ENCODE measurements at places on chromosomes 12 and 14.
A peak's percentile ranks its signal among the peaks of the same experiment; 100 is the strongest.

- no peak for DNase-seq
Measured at GRCh38 chr14:100071545-100071944, 6.3 kb downstream of the EVL start.

GRCh38 chr12:9711664-9712063, 21.2 kb downstream of the CLECL1 start:
- no peak for DNase-seq

DNA sequence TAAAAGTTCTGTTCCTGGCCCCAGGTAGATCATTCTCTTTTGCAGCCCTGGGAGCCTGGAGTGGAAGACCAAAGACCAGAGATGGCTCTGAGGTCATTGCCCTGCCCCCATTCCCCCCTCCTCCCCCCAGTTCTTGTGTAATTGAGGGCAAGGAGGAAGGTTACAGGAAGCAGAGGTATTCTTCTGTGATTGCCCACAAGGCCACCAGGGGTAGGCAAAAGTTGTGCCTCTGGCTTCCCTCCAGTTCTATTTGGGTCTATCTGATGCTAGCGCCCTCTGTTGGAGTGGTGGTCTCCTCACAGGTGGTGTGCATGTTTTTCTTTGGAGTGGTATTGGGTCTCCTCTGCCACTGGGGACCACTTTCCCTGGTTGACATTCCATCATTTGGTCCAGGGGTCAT, 41.2 kb upstream of the CRY1 start:
- peak; percentile 3 for DNase-seq

DNA sequence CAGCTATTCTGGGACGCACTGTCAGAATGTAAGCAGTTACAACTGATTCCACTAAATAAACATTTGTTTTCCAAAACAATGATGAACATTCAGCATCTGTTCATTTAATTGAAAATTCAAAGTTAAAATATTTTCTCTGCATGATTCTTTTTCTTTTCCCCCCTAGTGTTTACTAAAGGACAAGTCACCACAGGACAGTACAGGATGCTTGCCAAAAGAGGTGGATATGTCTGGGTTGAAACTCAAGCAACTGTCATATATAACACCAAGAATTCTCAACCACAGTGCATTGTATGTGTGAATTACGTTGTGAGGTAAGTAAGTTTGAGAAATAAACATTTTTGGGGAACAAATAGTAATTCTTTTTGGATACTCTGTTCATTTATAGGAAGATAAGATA, 28.2 kb upstream of the SNAPC1 start:
- DNase-seq = no peak

- DNase-seq = no peak
Measured at GRCh38 chr12:131867471-131867870, 27.0 kb upstream of the ULK1 start.

DNA sequence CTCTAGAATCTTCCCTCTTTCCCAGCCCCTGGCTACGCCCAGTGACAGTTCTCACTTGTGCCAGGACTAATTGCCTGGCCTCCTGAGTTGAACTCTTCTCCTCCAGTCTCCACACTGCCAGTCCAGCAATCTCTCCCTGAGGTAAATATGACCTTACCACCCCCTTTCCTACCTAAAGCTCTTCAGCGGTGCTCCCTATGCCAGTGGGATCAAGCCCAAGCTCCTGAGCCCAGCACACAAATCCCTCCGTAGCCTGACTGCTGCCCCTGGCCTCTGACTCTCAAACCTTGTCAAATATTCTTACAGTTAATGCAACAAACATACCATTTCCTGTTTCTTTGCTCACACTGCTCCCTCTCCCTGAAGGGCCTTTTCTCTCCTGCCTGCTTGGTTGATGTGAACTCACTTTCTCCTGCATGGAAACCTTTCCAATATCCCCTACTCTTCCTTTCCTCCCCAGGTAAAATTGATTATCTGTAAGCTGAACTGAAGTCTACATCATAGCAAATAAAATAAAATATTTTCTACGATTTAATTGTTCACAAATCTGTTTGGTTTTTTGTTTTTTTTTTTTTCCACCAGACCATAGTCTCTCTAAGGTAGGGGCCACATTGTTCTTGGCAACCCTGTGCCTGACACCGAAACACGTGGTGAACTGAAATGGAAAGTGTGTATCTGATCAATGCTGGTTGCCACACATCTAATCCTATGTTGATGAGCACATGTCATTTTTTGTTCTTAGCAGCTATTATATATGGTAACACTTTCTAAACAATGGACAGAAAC, 147.5 kb downstream of the SLC38A6 start:
- no peak for DNase-seq

- no peak for DNase-seq
Measured at GRCh38 chr14:95831468-95831867, 45.2 kb upstream of the TUNAR start.

- DNase-seq = no peak
Measured at GRCh38 chr14:105430565-105430964, 10.9 kb downstream of the MTA1 start.

- DNase-seq = no peak
Measured at GRCh38 chr12:89326239-89327040, 25.9 kb downstream of the DUSP6 start.

DNA sequence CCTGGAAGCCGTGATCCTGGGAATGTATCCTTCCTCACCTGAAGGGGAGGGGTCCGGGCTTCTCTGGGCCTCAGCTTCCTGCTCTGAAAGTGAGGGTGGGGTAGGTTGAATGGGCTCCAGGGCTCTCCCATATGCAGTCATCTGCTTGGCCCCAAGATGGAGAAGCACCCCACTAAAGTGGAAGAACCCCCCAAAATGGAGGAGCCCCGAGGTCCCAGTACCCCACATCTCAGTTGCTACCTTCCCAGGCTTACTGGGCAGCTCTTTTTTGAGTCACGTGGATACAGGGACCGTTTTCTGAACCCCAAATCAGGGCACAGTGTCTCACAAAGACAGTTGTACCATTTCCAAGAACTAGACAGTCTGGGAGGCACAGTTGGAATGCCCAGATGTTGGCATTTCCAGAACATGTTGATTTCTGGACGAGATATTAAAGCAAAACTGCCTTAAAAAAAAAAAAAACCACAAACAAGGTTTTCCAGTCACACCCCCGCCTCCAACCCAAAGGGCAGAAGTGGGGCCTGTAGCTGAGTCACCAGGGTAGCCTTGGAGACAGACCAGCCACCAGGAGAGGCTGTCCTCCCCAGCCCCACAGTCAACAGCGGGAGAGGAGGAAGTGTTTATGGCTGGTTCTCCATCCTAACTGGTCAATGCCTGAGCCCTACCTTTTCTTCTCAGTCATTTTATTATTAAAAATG, 12.1 kb downstream of the VASH1 start:
- no peak for DNase-seq

GRCh38 chr12:10366875-10367274, 23.0 kb downstream of the KLRK1 start:
- DNase-seq = no peak

- DNase-seq = no peak
Measured at GRCh38 chr12:71694099-71694820, 8.4 kb downstream of the TMEM19 start.

DNA sequence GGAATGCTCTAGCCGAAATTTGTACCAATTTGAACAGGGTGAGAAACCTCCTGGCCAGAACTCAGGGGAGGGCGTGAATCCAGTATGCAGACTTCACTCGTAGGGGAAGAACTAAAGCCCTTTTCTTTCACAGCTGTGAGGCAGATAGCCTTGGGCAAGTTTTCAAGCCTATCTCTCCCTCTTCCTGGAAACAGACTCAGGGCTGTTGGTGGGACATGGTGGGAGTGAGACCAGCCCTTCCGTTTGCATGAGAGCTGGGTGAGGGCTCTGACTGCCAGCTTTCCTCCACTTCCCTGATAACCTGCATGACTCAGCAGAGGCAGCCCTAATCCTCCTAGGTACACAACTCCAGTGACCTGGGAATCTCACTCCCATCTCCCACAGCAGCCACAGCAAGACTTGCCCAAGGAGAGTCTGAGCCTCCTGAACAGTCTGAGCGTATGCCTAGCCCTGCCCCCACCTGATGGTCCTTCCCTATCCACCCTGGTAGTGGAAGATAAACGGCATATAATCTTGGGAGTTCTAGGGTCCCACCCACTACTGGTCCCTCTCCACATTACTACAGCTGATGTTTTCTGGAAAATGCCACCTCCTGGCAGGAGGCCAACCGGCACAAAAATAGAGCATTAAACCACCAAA, 170.1 kb upstream of the AMIGO2 start:
- DNase-seq = no peak

DNA sequence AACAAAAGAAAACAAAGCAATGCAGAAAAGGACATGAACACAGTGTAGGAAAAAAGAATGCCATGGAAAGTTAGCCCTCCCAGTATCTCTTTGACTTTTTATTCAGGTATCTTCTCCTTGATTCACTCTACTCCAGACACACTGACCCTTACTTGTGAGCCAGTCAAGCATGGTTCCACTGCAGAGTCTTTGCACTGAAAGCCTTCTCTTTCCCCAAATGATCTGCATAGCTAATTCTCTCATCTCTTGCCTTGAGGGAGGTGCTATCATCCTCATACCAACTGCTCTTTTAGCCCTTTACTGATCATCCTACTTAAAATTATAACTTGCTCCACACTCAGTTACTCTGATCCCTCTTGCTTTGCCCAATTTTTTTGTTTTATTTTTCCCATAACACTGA, 101.2 kb upstream of the SLC16A7 start:
- DNase-seq = no peak

DNA sequence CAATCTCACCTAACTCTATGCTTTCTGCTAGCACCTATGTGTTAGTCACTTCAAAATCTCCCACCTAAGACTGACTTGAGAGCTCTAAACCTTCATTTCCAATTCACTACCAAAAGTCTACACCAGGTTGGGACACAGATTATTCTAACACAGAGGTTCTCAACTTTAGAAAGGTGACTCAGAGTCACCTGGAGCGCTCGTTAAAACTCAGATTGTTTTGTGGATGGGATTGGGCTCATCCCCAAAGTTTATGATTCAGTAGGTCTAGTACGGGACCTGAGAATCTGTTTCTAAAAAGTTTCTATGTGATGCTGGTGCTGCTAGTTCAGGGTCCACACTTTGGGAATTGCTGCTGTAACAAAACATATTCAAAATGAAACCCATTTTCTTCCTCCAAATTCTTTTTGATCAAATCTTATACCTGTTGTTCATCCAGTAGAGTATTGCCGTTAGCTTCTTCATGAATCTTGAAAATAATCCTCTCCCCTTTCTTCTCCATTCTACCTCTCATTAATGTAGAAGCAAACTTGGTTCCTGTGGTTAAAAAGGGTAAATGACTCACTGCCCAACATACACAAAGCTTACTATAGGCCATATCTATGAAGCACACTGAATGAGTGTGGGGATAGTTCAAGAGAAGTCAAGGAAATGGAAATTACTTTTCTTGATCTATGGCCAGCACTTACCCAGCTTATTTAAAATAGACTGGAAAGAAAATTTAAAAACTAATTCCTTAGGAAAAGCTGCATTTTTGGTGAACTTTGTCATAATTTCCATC, 206.7 kb downstream of the KIF21A start:
- no peak for DNase-seq

DNA sequence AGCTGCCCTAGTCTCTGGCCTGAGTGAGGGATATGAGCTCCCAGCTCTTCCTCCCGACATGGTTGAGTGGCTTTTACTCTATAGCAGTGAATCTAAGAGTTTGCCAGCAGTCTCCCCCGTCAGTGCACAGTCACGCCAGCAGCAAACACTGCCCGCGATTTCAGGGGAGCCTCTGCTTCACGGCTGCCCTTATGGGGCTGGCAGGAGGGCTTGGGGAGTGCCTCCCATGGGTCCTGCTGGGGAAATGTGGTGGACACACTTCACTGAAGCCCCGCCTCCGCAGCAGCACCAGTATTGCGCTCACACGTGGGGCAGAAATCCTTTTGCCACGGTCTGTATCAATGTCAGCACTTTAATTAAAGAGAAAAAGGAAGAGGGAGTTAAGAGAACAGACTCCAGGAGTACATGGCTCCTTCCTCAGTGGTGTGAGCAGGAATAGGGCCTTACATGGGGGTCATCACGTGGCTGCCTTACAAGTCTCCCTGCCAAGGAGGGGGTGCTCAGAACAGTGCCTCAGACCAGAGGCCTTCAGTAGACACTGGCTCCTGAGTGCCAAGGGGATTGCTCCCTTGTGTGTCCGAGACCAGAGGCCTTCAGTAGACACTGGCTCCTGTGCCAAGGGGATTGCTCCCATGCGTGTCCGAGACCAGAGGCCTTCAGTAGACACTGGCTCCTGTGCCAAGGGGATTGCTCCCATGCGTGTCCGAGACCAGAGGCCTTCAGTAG, 55.7 kb downstream of the SFSWAP start:
- no peak for DNase-seq

DNA sequence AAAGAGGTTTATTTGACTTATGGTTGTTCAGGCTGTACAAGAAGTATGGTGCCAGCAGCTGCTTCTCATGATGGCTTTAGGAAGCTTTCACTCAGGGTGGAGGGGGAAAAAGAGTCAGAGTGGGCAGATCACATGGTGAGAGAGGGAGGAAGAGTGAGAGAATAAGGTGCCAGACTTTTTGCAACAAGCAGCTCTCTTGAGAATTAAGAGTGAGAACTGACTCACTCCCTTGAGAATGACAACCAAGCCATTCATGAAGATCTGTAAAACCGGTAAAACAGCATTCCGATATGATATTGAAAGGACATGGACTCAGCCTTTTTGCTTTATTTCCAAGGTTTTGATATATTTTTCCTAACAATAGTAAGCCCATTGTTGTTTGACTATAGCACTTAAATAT, 501.2 kb downstream of the GALC start:
- no peak for DNase-seq

DNA sequence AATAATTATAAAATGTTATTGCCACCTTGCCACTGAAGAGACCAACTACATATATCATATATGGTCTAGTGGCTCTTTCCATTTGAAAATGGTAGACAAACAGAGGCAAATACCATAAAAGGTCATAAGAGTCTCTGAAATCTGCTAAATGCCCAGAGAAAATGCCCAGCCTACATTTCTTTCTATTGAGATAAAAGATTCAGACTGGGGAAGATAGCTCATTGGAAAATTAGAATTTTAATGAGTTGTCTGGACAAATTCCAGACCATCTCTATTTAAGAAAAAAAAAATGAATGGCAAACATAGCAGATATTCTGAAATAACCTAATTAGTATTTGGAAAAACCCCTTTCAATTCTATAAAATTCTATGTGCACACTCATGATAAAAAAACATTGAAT, 79.9 kb upstream of the BBS10 start:
- DNase-seq = no peak

Data from activated T-helper 9 cell treated with anti-CD3 and anti-CD28 coated beads, Interleukin-2, amount 50 U/mL, for 16 hours (primary cell).